Stimulated activated CD4-positive, alpha-beta T cell treated with anti-CD3 and anti-CD28 coated beads, Interleukin-2, amount 100 ng/mL, for 24 hours (primary cell): ENCODE measurements at places on chromosomes 2 and 18.

- DNase-seq, result peak; percentile 60
Measured at GRCh38 chr2:126656431-126657147, 631 bp downstream of the GYPC start.

- no peak for DNase-seq
Measured at GRCh38 chr2:95670167-95670566, 78.4 kb downstream of the TRIM43 start.

GRCh38 chr2:159186462-159186861 lies 100.0 kb downstream of the WDSUB1 start:
- DNase-seq, result no peak

DNA sequence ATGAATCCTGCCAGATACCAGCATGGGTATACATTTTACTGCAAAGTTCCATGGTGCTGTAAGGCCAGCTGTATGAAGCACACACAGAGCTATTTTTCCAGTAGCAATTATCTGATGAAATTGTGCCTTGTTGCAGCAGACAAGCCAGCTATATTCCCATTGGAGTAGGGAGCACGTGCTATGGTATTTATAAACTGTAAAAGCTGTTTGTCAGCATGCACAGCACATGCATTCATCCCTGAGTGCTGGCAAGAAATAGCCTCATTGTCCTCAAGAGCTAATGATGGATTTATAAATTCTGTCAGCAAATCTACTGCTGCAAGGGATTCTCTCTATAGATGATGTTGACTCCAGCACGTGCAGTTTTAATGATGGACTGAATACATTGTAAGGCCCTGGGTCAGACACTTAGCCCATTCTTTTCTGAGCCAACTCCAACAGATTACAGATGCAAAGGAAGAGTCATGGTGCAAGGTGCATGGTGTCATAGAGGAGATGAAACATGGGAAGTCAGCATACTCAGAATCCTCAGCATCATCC lies 61.7 kb downstream of the KCNS3 start:
- DNase-seq, result no peak

- DNase-seq, result no peak
Measured at GRCh38 chr18:59813942-59814341, 85.9 kb upstream of the PMAIP1 start.

DNA sequence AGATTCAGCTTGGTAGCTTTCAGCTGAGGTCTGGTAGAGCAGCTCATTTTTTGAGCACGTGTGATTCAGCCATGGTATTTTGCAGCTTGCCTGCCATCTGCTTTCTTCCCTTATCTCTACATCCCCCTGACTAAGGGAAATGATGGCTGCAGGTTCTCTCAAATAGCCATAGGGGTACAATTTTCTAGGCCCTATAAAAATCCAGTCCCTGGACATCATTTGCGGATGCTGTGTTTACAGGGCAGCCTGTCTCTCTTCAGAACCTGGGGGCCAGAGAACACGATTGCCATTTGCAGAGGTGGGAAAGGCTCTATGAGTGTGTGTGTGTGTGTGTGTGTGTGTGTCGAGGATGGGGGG lies 442.7 kb upstream of the MEIS1 start:
- DNase-seq, result no peak

DNA sequence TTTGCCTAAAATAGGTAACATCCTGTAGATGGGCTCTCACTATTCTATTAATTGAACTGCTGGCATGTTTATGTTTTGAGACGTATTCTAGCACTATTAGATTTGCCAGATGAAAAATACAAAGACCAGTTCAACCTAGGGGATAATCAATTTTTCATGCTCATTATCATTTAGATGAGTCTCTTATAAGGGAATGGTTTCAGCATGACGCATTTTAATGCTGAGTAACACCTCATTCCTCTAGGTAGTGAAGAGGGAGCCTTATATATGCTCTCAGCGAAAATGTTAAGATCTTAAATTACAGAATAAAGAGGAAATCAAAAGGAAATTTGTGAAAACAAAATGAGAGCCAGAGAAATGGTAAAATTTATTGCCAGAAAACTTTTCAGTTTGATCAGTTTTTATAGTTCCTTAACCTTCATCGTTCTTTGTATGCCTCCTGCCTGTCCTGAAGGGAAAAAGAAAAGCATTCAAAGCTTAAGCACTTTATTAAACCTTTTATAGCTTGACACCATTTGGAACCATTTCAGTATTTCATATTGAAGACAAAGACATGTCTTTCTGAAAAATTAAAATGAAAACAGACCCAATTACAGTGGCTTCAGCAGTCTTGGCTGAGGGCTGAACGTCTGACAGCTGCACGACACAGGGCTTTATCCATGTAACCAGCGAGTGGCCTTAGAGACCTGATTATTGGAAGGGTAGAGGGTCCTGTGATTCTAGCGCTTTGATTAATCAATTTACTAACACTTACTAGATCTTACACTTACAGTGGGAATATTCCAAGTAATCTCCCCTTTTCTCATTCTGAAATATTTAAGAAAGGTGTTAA lies 112.8 kb downstream of the ADCYAP1 start:
- no peak for DNase-seq

- no peak for DNase-seq
Measured at GRCh38 chr2:67871686-67872412, 191.0 kb downstream of the C1D start.

- no peak for DNase-seq
Measured at GRCh38 chr18:14964406-14964805, 216.4 kb downstream of the ANKRD30B start.

DNA sequence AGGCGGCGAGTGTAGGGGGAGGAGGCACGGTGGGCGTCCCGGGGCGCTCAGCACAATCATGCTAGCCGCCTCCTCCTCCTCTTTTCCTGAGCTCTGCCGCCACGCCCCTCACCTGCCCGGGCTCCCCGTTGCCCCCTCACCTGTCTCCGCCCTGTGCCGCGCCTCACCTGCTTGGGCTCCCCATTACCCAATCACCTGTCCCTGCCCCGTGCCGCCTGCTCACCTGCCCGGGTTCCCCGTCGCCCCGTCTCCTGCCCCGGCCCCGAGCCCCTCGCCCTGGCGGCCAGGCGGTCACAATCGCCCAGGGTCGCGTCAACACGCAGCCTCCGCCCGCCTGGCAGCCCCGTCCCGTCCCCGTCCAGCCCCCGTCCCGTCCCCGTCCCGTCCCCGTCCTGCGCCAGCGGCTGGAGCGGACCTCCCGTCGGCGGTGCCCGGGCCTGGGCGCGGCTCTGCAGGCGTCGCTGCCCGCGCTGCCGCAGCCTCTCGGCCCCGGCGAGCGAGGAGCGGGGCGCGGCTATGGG lies at the start of gene DCDC2C:
Gene DCDC2C, plus strand, starts transcription at position 340 of the 521 bp plus-strand sequence. Its CDS starts 177 bp downstream, at position 517.
- no peak for DNase-seq

DNA sequence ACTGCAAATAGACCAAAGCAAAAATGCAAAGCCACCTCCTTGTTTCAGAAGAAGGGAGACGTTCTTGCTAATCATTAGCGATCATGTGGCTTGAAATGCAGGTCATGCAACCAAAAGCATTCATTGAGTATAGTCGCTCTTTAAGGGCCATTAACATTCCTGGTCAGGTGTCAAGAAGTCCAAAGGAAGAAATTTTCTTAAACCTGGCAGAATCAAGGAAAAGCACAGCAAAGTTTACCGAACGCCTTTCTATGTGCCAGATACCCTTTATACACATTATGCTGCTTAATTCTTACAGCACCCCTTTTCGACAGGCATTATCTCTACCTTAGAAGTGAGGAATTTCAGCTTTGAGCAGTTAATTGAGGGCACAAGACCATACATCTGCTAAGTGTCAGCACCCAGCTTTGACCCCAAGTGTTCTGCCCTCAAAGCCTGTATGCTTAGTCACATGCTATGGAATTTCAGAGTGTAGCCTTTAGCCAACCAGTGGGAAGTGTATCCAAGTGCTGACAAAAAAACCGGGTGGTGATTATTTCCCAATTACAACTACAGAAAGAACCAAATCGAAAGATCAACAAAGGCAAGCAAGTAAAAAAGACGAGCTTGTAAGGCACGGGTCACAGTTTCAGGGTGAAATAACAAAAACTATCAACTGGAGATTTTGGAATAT lies 70.8 kb downstream of the EPHA4 start:
- no peak for DNase-seq

DNA sequence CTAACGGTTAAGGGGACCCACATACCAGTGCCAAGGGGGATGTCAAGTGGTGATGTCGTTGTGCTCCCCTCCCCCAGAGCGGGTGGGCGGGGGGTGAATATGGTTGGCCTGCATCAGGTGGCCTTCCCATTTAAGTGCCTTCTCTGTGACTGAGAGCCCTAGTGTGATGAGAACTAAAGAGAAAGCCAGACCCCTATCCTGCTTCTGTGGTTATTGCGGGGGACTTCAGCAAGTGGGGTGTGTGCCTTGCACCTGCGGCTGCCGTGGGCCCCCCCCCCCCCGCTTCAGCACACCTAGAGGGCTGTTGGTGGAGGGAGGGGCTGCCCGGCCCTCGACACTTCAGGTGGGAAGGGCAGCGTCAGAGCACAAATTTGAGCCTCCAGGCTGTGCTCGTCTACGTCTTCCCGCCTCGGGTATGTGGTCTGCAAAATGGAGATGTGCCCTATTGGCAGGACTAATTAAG lies 6.1 kb downstream of the CTDSP1 start:
- no peak for DNase-seq

DNA sequence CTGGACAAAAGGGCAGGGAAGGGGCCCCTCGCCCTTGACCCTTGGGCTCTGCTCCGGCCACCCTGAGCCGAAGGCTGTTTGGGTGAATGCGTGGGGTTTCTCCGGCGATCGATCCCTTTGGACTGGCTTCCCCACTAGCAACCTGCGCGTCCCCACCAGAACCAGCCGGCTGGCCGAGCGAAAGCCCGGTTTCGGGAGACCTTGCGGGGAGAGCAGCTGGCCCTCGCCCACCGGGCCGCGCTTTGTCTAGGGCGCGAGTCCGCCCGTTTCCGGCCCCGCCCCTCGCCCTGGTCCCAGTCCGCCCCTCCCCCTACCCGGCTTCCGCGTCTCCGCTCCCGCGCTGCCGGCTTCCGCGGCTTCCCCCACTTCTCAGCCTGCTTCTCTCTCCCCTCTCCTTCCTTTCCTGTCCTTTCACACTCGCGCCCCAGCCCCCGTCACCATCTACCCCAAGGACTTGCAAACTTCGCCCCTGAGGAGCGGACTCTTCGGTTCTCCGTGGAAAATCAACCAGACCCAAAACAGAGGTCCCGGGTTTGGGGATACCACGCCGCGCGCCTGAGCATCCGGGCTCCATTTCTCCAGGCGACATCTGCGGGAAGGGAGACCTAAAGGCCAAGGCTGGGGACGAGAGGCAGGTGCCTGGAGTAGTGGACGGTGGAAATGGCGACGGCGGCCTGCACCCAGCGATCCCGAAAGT lies 48.0 kb upstream of the ATP6V1B1 start:
- DNase-seq, result peak; percentile 76

- DNase-seq, result no peak
Measured at GRCh38 chr2:212773808-212774339, 235.3 kb upstream of the ERBB4 start.

GRCh38 chr18:50727721-50728471 lies 91.9 kb downstream of the MRO start:
- no peak for DNase-seq

DNA sequence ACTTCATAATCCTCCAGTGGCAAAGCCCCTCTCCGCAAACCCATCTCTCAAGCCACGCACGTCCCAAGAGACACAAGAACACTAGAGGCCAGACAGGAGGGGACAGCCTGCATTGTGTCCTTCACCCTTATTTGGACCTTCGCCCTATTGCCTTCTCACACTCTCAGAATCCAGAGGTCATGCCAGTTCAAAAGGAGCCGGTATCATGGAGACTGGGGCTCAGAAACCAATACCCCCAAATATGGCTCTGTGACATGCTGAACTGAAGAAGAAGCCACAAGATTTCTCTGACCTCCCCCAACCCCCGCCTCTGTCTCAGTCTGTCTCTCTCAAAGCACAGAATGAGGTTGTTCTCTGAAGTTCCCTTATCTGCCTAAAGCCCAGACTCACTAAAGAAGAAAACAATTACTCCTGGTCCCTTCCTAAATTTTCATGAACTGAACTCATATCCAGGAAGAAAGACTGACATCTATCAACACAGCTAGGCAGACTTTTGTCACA lies 19.2 kb upstream of the SPATA3 start:
- no peak for DNase-seq

DNA sequence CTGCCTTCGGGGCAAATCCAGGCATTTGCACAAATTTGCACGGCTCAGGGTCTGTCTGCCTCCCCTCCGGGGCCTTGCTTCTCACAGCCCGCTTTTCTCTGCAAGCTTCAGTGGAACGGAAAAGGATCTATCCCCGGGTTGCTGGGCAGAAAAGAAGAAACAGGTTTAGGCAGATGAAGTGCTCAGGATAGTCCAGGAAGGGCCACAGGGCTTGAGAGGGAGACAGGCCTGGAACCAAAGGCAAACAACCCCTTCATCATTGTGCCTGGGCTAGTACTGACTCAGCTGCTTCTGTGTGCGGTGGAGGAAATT lies 347.8 kb upstream of the TNP1 start:
- DNase-seq, result no peak

GRCh38 chr2:221309892-221310583 lies 262.1 kb downstream of the EPHA4 start:
- DNase-seq, result no peak

- DNase-seq, result no peak
Measured at GRCh38 chr18:75742516-75742915, 315.0 kb upstream of the SMIM21 start.

DNA sequence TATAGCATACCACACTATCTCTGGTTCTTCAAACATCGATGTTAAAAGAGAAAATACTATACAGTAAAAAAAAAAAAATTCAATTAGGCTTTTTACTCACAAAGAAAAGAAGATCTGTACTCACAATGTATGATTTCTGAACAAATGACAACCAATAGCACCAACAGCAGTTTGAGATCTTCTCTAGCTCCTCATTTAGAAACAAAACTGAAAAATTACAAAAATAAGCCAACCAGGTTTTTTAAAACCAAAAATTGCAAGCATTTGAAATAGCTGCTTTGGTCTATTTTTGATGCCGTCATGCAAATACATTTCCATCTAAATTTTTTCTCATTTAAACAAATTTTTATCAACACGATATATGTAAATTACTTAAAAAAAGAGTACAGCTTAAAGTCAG lies 34.3 kb upstream of the RALBP1 start:
- DNase-seq, result no peak

GRCh38 chr2:110903548-110903947 lies 171.2 kb downstream of the ACOXL start:
- no peak for DNase-seq

DNA sequence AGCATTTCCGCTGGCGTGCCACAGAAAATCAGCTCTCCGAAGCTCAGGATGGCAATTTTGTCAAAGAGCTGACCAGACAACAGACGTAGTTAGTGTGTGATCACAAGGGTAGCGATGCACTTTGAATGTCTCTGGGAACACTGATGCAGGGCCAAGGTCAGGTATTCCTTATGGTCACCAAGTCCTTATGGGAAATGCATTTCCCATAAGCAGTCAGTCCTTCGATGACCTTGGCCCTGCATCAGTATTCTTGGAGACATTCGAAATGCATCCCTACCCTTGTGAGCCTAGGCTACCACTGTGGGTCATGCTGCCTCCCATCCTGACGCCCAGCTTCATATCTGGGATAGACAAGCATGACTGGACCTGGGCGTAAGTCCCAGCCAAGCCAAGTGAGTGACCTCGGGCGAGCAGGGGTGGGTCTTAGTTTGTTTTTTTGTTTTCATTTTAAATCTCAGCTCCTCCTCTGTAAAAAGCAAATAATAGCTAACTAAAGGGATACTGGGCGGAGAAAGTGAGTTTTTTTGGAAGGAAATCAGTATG lies 13.6 kb downstream of the ABCG5 start:
- no peak for DNase-seq

- DNase-seq, result peak; percentile 6
Measured at GRCh38 chr2:240247868-240248720, 107.6 kb upstream of the OTOS start.

GRCh38 chr2:135052997-135053474 lies 944 bp downstream of the RAB3GAP1 start:
- DNase-seq, result peak; percentile 24

GRCh38 chr2:189265696-189266320 lies 86.2 kb upstream of the COL5A2 start:
- no peak for DNase-seq
